ENCODE measurements at places on chromosomes 6 and 20.
A peak's percentile ranks its signal among the peaks of the same experiment; 100 is the strongest.

GRCh38 chr6:31620586-31621319 lies at the start of gene PRRC2A:
PRRC2A (plus strand) TSS chr6:31620715; CDS start chr6:31622790, 2,075 bp downstream.
- no peak for DNase-seq

DNA sequence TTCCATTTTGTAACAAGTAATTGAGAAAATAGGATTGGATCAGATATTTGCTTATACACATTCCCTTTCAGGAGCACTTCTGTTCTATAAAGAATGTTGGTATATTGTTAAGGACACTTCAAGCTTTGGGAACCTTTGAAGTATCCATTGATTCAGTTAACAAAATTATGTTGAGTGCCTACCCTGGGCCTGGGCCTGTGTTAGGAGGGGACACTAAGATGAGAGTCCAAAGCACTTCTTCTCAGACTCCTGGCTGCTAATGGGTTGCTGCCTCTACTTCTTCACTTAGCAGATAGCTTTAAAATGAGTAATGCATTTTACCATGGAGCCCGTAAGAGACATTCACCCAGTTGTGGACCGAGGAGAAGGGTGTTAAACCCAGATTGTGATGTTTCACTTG lies 40.3 kb downstream of the PTPN1 start:
- no peak for DNase-seq

DNA sequence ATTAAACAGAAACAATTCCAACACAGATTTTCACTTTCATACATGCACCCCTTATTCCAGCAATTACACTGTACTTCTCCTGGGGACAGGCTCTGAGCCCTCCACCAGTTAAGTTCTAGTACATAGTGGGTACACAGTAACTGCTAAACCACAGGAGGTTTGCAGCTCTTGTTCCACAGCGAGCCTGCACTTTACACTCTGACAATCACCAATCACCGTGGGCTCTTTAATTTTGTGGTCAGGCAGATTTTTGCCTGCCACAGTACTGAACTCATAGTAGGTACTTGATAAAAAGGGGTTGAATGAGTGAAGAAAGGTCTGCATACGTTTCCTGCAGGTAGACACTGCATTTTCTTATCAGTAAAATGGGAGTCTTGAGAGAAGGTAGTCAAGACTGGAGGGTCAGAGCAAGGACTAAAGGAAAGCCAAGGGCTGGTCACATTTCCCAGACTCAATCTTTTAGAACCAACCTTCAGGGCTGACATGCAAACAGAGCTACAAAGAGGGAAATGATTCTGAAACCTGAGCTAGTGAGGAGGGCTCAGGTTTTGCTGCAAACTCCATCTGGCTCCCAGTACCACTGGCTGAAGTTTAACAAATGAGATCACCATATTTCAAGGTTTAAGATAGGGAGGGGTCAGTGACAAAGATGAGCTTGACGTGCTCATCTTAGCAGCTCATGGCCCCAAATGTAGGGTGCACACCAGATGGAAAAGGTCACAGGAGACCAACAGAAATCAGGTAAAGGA lies 404.6 kb downstream of the BTBD9 start:
- no peak for DNase-seq

DNA sequence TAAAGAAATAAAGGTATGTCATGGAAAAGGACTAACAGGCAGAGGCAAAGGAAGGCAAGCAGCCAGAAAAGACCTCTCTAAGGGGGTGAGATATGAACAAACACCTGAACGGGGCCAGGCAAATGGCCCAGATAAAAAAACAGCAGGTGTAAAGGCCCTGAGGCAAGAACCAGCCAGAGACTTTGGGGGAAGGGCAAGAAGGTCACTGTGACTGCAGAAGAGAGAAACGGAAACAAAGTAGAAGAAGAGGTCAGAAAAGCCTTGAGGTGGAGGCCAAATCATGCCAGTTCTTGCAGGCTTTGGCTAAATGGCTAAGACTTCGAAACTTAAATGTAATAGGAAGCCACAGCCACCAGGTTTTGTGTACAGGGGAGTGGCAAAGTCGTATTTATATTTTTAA lies 30.8 kb downstream of the KIF16B start:
- DNase-seq, result no peak

DNA sequence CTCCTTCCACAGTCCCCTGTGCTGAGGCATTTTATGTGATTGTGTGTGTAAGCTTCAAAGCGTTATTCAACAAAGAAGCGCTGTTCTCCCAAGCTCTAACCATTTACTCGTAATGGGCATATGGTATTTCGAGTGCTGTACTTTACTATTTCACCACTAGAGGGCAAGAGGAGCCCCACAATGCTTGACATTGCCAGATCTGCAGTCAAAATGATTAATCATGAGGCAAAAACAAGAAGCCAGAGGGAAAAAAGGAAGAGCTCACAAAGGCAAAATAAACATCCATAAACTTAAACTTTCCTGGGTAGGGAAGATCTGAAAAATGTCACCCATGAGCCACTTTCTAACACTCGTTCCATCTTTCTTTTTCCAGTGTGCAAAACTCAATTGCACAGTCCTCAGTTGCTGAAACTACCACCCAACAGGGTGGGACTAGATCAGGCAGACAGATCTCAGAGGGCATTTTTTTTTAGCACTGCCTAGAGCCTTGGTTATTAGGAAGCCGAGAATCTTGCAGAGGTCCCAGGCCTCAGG lies 215.0 kb upstream of the PLCB4 start:
- DNase-seq, result no peak

- no peak for DNase-seq
Observed at GRCh38 chr6:32700391-32701040, 34.1 kb upstream of the HLA-DQB1 start.

- no peak for DNase-seq
Observed at GRCh38 chr20:59210186-59210585, 46.6 kb downstream of the ZNF831 start.

DNA sequence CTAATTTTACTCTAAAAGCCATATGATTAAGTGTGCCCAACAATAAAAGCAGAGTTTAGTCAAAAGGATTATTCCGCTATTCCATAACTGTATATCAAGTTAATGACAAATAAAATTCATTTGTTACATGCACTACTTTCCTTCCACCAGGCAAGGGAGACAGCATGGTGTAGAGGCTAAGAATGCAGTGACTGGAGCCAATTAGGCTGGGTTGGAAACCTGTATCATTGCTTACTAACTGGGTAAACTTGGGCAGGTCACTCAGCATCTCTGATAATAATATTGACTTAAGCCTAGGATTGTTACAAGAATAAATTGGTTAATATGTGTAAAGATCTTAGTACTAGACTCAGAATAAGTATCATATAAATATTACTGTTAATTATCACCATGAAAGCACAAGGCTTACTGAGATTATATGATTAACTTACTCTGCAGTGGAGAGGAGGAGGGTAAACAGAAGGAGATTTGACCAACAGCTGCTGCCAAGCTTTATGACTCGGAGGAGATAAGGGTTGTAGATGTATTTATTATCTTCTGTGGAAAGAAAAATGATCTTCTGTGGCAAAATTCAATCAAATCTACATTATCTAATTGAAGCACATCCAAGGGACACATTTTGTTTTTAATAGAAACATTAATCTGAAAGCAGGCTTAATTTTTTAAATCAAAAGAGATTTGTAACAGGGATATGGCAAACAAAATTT lies 1459.9 kb downstream of the GRIK2 start:
- no peak for DNase-seq

- no peak for DNase-seq
Observed at GRCh38 chr20:63253438-63254231, 628 bp downstream of the NKAIN4 start.

- DNase-seq, result peak; percentile 43
Observed at GRCh38 chr20:47740862-47741184, 44.5 kb downstream of the SULF2 start.

- DNase-seq, result no peak
Observed at GRCh38 chr6:121934451-121934850, 465.0 kb upstream of the HSF2 start.

DNA sequence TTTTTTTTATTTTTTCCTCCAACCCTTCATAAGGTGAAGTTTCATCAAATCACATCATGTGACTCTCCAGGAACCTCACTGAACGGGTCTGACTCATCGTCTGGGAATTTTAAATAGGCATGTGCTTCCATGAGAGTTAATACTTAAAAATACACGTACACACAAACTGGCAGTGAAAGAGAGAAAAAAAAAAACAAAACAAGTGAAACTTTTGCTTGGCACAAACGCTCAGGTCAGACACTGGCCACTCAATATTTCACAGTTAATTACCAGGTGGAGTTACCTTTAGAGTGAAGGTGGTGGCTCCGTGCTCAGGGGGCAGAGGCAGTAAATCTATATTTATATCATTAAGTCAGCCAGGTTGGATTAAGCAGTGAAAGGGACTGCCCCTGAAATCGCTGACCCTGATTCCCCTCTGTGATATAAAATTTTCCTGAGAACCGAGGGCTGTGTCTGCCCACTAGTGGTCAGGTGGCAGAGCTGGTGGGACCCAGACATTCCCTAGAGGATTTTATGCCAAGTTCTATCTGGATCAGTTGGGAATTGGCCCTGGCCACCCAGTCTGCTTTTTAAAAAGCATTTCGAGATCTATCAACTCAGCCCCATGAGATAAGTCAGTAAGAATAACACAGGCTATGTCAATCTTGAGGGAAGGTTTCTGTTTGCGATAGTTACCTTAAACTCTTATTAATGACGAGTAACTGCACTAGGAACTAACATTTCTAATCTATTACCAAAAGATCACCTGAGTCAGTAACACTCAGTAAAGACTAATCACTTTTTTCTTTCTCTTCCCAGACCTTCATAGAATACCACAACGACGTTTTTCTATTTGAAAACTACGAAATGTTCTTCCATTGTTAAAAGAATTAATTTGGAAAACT lies 259.1 kb downstream of the HDGFL1 start:
- no peak for DNase-seq

GRCh38 chr6:144695858-144696533 lies 410.9 kb downstream of the UTRN start:
- no peak for DNase-seq

DNA sequence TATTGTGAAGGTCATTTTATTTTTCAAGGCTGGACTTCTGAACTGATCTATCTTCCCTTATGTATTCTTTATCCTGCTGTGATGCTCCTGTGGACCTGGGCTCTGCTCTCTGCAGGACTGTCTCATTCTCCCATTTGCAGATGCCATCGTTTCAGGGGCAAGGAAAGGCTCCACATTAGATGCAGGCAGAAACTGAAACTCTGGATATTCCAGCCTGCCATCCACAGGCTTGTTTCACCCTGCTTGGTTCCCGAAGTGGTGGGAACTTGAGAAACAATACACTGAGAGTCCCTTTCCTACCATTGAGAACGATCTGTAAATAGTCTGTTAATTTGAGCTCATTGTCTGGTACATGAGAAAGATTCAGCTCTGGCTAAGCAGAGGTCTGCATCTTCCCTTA lies 197.5 kb upstream of the MAN1A1 start:
- no peak for DNase-seq

All from SIG-M5 (cell line).